CD4-positive, alpha-beta T cell treated with Interleukin-4 for 4 hours (primary cell): ENCODE measurements at places on chromosomes 7 and 10.

DNA sequence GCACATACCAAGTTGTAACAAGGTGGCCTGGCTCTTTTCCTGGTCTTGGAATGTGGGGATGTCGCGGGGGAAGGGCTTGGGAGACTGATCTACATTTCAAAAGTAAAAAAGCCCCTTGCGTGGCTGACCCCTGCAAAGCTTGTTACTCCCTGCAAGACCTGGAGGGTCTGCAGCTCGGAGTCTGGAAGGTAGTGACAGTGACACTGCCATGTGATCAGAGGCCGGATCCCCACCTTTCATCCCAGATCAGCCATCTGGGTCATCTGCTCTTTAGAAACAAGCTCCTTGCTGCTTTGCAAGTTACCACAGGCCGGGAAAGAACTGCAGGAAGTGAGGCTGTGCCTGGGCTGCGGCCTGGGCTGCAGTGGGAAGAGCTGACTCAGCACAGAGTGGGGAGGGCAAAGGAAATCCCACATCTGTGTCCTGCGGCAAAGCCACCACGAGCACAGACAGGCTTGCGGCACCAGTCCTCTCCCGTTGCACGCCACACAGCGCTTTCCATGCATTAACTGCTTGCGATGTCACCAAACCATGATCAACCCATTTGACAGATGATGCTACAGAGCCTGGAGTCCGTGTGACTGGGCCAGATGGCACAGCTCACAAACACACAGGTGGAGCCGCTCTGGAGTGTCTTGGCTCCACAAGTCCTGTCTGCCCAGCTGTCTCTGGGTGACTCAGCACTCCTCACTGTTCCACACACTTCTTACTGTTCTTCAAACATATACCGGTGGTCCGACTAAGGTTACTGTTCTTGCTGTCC is 97.7 kb downstream of the SH3PXD2A start:
- peak; percentile 44 for DNase-seq

DNA sequence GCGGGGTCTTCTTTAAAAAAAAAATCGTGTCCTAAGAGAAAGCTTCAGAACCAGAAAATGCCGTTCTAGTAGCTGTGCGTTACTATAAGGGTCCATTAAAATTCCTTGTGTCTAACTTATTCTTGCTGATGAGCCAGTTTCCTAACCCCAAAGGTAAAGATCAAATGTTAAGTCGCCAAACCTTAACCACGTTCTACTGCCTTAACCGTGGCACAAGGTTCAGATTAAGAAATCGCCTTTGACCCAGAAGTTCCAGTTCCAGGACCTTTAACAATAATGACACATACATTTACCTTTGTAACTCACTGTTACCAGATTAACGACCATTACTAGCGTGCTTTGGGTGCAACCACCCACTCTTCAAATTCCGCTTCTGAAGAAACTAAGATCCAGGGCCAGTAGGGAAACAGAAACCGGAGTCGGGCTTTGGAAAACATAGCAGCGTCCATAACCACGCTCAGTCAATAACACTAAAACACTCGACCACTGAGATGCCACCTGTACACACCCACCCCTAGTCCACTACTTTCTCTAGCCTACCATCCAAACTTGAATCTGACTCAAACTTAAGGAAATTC is 620 bp downstream of the BET1 start:
- no peak for DNase-seq

GRCh38 chr10:131199646-131200045 is 111.9 kb downstream of the TCERG1L start:
- DNase-seq: no peak

DNA sequence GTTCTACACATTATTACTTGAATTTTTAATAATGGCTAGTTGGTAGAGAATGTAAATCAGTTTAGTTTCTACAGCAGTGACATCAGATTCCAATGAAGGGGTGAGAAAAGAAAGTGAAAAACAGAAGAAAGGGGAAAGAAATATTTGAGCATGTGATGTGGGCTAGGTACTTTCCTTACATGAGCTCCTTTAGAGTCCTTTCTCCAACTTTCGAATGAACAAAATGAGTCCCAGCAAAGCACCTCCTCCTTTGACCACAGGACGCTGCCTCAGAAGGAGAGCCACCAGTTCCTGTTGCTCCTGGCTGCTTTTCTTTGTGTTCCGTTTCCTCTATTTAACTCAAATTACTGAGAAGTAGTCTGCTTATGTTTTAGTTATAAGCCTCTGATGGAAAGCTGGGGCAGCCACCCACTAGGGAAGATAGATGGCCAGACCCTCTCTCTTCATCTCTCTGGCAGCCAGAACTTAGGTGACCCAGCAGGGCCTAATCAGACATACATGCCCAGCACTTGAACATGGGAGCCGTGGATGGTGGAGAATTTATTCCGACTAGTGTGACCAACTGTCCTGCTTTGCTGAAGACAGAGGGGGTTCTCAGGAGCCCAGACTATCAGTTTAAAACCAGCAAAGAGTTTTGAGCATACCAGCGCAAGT is 82.4 kb upstream of the NME8 start:
- DNase-seq: no peak

- peak; percentile 42 for DNase-seq
These were observed 980 bp downstream of the ADAM8 start for GRCh38 chr10:133275684-133276092.

DNA sequence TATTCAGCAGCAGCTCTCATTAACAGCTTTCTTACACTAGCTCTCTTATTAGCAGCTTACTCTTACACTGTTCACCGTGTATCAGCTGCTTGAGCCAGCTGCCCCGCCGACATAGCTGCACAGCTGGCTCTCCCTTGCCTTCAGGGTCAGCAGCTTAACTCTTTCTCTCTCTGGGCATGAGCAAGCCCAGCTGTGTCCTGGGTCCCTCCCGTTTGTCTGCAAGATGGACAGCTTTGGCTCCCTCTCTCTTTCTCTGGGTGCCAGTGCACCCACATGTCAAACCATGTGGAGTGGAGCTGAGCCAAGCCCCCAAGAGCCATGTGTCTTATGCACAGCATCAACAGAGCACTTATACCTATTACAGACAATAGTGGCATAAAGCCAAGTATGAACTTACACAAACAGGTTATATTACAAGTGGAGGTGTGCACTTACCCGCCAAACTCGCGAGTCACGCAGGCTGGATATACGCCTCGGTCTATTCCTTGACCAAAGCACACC is 35.7 kb upstream of the MTPAP start:
- no peak for DNase-seq

GRCh38 chr10:66353422-66353821 is 572.4 kb upstream of the LRRTM3 start:
- DNase-seq: no peak

GRCh38 chr10:13003759-13004158 is 2.2 kb upstream of the CCDC3 start:
- DNase-seq: no peak

DNA sequence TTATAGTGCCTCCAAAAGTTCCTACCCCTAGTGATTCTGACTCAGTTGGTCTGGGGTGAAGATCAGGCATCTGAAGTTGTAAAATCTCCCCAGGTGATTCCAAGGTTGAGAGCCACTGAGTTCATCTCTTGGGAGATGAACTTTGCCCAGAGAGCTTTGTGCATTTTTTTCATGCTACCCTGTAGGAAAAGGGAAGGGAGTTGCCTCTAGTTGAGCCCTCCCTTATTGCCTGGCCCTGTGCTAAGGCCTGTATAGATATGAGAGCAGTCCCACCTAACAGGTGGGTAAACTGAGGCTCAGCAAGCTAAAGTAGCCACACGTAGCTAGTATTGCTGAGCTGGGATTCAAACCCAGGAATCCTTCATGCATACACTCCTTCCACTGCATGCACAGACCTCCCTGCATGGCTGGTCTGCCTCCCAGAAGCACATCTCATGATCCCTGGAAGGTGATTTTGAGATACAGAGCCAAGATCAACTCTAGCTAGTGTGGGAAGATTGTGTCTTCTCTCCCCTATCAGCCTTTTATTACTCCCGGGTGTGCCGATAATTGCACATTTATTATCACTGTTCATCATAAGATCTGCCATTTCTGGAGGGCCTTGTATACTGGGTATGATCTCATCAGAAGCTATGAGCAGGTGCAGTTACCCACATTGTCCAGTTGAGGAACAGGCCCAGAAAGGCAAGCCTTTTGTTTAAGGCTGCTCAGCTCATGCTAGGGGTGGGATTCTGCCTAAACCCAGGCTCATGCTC is 47.0 kb downstream of the TBATA start:
- DNase-seq: no peak

DNA sequence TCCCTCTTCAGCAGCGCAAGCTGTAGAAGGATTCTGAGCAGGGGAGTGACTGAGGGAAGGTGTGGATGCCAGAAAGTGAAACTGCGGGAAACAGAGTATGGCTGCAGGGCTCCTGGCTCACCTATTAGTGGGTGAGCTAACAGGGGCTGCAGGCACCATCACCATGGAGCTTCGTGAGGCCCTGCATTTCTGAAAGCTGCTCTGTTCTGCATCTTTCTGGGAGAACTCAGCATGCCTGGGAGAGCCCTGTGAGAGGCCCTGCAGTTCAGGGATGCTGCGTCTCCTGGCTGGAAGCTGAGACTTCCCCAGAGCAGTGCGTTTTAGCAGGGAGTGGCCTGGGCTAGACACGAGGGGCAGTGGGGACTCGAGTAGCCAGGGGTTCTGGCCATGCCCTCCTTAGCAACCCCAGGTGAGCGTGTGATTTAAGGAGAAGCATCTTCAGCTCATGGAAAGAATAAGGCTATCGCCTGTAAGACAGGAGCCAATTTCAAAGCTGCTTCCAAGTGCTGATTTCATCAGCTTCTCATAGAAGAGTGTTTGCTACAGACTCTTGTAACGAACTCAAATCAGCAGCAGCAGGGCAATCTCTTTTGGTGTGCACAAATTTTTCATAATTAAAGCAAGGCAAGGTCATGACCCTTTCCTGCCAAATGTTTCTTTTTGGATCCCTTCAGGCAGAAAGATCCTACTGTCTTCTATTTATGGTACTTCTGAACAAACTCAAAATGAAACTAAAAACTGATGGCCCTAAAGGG is 293.6 kb upstream of the ZNF32 start:
- DNase-seq: no peak

GRCh38 chr7:74501298-74501697 is 47.6 kb downstream of the GTF2IRD1 start:
- DNase-seq: no peak

DNA sequence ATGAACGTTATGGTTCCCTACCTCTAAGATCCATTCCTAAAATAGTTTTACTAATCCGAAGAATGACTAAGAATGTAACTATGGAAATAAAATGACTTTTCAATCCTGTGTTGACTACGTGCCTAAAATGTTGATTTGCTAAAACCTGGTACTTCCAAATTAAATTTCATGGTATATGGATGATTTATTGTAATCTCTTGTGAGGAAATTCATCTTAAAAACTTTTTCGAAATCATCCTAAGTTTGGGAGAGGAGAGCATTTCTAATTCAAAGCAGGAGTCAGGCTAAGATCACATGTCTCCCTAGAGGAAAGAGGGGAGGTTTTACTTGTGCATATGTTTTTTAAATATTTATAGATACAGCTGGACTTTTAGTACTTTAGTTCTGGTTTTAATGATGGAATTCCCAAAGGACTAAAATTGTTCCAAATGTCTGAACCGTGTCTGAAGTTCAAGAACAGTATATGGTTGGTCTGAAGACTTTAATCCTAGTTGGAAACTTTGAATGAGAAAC is 483.9 kb downstream of the AUTS2 start:
- no peak for DNase-seq

- DNase-seq: no peak
These were observed 3.6 kb downstream of the GARS1 start for GRCh38 chr7:30598121-30598876.

DNA sequence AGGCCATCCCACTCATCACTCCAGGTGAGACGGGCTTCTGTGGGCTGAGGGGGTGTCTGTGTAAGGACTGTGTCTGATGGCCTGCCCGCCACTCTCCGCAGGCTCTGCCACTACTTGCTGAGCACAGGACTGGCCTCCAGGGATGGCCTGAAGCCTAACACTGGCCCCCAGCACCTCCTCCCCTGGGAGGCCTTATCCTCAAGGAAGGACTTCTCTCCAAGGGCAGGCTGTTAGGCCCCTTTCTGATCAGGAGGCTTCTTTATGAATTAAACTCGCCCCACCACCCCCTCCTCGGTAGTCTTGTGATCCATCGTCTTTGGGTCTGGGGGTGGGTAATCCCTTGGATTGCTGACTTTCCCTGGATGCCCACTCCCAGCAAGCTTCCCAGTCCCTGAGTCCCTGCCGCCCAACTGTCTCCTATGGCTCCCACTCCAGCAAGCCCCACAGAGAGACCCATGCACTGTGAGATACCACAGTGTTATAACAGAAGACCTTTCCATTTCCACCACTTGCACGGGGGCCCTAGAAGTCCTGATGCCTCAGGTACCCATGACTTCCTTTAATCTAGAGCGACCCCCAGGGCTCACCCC is 4.7 kb downstream of the FXYD4 start:
- no peak for DNase-seq

- no peak for DNase-seq
These were observed 64.5 kb upstream of the EEPD1 start for GRCh38 chr7:36088553-36088952.

DNA sequence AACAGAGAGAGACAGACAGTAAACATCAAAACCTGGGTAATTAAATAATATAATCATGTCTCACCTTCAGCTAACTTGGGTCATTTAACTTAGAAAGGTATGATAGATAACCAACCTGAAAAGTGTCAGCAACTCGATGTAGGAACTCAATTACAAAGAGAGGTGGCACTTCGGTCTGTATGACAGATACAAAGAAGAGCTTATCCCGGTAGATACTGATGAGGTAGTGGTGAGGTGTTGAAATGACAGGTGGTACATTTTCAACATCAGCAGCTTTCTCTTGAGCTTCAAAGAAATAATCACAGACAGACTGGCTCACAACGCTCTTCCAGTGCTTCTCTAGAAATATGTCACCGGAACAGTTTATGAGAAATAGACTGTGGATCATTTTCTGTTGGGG is 12.6 kb downstream of the AP3M1 start:
- DNase-seq: no peak

GRCh38 chr7:47327698-47328391 is 254.1 kb downstream of the TNS3 start:
- no peak for DNase-seq

- peak; percentile 22 for DNase-seq
These were observed 5.2 kb upstream of the HTR7 start for GRCh38 chr10:90862908-90863514.

DNA sequence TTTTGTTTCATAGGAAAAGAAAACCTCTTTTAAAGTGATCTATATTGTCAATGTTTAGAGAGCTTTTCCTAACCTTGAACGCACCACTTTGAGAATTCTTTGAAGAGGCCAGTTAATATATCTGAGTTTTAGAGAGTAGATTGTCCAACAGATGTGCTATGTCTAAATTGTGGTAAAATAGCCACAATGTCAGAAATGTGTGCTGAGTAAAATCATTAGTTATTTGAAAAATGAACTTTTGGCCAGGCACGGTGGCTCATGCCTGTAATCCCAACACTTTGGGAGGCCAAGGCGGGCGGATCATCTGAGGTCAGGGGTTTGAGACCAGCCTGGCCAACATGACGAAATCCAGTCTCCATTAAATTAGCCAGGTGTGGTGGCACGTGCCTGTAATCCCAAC is 61.6 kb upstream of the KIAA1217 start:
- no peak for DNase-seq

- DNase-seq: peak; percentile 27
These were observed 256.4 kb downstream of the CAMK1D start for GRCh38 chr10:12605580-12606405.

GRCh38 chr7:2108501-2109250 is 124.1 kb downstream of the MAD1L1 start:
- DNase-seq: no peak
